ENCODE measurements at places on chromosomes 5 and 9.

GRCh38 chr5:133944263-133945185 lies 23.9 kb downstream of the C5orf15 start:
- DNase-seq, result peak; percentile 38

DNA sequence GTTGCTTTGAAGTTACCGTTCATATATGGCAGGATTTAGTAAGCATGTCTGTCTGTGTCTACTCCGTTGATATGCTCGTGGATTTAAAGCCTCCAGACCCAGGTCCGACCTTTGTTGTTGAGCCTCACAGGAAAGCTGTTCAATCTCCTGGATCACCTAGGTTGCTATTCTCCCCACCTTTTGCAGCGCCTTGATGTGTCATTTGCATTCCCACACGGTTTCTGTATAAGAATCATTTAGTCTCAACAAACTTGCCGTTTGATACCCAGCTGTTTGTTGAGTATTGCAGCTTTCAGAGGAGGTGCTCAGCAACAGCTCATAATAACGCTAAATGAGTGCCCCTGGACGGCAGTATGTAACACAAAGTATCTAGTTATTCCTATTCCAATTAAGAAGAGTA lies 1.2 kb upstream of the ADGRV1 start:
- no peak for DNase-seq

DNA sequence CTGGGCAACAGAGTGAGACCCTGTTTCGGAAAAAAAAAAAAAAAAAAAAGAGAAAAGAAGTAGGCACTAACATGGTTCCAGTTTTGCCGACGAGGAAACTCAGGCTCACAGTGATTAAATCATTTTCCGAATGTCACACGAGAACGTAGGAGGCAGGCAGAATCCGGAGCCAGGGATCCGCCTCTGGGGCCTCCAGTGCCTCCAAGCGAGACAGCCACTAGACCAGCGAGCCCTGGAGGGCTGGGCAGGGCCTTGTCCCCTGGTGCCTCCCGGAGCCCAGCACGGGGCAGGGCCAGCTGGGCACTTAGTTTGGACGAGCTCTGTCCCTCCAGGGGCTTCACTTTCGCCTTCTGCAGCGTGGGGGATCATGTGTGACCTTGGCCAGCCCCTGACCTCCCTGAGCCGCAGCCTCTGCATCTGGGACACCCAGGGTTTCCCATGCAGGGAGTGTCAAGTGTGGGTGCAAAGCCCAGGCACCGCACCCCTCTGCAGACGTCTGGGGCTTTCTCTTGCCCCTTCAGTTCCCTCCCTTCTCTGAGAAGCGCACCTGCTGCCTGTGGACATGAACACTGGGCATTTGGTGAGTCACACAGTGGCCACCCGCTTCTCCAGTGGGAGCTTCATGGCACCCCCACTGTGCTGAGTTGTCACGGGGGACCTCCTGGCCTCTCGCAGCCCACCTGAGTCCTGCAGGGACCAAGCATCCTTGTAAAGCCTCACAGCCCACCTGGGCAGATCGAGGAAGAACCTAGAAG lies 80.3 kb downstream of the RXRA start:
- no peak for DNase-seq

- DNase-seq, result no peak
Measured at GRCh38 chr9:136654820-136655535, 7.7 kb upstream of the EGFL7 start.

DNA sequence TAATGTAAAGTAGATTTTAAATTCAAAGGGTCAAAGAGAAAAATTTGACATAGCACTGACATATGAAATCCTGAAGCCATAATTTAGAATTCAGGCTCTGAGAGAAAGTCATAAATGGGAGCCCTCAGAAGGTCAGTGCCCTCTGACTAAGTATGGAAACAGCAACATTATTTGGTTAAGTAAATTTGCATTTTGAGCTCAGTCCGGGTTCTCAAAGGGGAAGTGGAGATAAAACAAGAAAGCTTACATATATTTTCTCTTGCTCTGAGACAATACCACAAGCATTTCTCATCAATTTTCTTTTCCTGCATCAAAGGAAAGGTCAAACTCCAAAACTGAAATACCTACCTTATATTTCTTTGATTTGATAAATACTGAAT lies 348.0 kb downstream of the SEMA5A start:
- DNase-seq, result no peak

- DNase-seq, result no peak
Measured at GRCh38 chr9:89837162-89837933, 232.5 kb downstream of the GADD45G start.

DNA sequence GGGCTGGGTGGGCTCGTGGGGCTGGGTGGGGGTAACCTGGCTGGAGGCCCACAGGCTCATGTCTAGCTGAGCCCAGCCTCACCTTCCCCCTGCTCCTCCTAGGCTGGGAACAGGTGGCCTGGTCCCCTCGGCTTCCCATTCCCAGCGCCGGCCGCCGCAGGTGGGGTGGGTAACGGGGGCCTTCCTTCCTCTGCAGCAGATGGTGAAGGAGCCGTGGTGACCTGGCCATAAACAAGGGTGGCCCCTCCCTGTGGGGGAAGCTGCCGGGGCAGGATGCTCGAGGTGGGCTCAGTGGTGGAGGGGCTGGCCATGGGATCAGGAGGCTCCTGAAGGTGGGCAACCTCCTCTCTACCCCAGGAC lies 41.0 kb upstream of the EGFL7 start:
- DNase-seq, result peak; percentile 69

DNA sequence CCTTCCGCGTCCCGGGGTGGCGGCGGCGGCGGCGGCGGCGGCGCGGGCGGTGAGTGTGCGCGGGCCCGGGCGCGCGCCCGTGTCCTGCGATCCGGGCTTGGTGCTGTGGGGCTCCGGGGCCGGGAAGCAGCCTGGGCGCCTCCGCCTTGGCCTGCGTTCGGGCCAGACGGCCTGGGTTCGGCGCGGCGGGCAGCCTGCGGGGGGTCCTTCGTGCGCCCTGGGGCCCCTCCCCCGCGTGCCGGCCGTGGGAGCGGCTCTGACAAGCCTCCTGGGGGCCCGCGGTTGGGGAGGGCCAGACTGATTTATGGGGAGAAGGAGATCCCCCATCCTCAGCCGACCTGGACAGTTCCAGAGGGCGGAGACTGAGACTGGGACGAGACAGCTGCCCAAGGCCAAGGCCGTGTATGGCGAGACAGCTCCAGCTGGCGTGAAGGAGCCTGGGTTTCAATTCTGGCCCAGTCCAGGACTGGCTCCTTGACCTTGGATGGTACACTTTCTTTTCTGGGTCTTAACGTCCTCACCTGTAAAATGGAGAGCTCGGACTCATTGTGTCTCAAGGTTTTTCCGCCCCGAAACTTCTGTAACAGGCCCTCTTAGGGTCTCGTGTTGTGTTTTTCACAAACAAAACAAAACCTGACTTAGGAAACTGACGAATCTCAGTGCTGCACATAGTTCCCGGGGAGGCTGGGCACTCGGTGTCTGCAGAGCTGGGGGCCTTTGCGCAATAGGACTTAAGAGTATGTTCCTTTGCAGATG lies 603 bp downstream of the TMEM268 start:
- DNase-seq, result peak; percentile 61

- no peak for DNase-seq
Measured at GRCh38 chr5:148491793-148492184, 108.0 kb downstream of the FBXO38 start.

DNA sequence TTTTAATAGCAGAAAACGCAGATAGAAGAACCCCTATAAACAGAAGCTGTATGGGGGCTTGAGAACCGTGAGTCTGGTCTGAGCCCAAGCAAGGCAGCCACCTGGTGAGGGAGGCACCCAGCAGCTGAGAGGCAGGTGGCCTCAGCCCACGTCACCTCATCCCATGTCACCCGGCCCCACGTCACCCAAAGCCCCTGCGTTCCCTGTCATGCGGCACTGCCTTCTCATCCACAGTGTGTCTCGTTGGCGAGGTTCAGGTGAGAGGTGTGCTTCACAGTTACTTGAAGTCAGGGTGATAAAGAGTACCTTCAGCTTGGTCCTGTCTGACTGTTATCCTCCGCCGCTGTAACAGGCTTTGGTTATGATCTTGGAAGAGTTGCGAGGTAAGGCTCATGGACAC lies 80.6 kb upstream of the IRX4 start:
- DNase-seq, result no peak

DNA sequence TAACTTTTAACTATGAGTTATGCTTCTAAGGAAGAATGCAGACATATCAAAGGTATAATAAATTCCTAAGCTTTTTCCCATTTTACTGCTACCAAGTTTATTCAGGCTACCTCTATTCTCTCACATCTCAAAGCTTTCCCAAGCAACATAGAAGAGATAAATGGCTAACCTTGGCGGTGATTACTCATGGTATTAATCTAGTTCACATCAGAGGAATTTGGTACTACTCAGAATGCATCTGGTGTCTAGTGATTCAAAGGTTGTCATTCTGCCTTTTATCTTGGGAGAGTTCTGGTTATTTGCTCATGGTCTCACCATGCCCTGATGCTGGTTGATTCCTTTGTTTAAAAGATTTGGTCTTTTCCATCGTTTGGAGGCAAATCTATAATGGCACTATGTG lies 182.7 kb downstream of the TAF11L14 start:
- DNase-seq, result no peak

DNA sequence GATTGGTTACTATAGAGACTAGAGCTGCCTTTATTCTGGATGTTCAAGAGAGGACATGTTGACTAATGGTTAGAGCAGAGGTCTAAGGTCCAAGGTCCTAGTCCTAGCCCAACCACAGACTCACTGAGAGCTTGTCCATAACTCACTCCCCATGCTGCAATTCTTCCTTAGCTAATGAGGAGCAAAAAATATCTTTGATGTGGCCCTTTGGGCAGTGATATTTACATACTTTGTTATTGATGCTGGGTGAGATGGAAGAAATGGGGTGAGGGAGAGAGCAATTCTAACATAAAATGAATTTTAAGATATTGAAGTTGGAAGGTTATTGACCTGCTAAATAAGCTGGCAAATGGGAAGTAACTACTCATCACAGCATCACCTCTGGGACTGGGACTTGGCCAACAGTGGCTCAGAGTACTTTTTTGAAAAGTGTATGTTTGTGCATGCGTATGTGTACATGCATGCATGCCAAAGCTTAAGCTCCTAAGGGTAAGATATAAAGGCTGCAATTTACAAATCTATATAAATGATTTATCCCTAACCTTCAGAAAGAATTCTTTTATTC lies 58.0 kb upstream of the ANKRD55 start:
- no peak for DNase-seq

DNA sequence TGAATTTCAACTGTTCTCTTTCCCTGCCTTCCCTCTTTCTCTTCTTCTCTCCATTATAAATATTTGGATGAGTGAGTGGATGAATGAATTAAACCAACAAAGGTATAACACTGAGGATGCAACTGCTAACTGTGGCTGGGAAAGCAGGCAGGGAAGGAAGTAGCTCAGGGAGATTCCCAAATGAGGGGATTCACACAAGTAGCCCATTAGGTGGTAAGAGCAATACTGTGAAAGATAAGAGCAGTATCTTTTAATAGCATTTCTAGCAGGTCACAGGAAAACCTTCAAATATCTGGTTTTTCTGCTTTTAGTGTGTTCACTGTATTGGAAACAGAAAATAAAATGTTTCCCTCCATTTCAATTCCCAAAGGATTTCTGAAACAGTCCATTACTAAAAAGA lies 105.6 kb downstream of the OXCT1 start:
- DNase-seq, result no peak

DNA sequence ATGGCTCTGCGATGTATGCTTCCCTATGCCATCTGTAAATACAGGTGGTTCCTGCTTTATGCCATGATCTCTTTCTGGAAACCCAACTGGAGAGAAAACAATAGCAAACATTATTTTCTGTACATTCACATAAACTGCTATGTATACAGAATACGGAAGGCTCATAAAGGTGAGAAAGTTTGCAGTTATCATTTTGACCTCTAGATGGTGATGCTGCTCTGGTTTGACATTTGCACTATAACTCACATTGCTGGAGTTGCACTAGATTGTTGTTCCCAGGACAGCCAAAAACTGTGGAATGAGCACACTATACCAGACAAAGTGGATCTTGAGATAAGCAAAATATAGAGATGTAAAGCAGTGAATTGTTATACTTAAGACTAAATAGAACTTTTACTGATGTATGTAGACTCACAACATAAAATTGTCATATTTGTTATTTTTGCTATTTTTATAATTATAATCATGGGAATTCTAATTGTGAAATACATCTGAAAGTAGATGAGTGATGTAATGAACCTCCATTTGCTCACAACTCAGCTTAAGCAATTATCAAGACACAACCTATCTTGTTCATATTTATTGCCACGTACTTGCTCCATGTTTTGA lies 246.5 kb downstream of the PTPRD start:
- DNase-seq, result peak; percentile 4

- DNase-seq, result no peak
Measured at GRCh38 chr5:14767735-14768507, 103.4 kb downstream of the OTULIN start.

- DNase-seq, result no peak
Measured at GRCh38 chr5:145579301-145579700, 255.8 kb downstream of the PRELID2 start.

DNA sequence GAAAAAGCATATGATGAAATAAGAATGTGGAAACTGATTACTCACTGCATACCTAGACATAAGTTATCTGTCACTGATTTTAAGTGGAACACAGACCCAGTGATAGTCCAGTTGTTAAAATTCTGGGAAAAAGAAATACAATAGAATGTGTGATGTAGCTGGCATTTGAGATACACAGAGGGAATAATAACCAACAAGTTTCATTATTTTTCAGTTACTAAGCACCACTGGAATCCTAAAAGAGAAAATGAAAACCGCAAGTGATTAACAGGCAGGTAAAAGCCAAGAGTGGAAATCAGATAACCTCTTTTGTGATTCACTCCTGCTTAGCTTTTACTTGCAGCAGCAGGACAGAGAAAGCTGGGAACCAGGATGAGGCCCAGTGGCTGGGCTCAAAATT lies 994.0 kb upstream of the SEMA6A start:
- no peak for DNase-seq

- DNase-seq, result no peak
Measured at GRCh38 chr9:116901260-116901659, 214.2 kb downstream of the TRIM32 start.

DNA sequence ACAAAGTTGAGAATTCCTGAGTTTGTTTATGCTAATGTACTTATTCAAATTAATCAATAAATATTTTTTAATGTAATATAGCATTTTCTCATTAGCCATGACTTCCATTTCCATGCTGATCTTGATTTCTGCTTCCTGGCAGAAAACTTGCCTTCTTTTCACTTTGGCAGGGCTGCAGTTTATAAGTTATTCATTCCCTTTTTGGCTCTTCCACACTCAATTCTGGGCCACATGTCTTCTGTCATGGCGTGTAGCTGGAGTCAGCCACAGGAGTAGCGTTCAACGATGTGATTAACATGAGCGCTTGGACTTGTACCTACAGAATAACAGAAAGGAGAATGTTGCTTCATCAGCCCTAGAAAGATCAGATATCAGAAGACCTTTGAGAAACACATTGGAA lies 172.9 kb downstream of the CFAP90 start:
- no peak for DNase-seq
